ENCODE measurements at places on chromosomes 1 and 21.

DNA sequence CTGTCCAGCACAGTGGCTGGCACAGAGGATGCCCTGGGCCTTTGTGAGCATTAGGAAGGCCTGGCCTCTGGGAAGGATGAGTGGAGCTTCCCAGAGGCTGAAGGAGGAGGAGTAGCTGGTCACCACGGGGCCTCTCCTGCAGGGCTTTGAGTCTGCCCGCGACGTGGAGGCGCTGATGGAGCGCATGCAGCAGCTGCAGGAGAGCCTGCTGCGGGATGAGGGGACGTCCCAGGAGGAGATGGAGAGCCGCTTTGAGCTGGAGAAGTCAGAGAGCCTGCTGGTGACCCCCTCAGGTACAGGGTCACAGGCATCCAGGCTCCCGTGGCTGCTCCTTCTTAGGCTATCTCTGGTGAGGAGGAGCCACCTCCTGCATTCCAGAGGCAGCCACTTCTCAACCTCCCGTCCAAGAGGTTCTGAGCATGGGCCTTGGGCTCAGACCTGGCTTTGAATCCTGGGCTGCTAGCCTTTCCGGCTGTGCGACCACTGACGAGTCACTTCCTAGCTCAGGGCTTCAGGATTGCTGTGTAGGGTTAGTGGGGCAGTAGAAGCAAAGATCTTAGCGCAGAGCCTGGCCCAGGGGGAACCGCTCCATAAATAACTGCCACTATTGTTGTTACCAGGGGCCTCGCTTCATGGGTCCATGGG lies 14.0 kb downstream of the SESN2 start:
- DNase-seq: no peak

GRCh38 chr1:33563699-33564098 lies 91.3 kb downstream of the ZSCAN20 start:
- DNase-seq: no peak

GRCh38 chr1:42266253-42267135 lies 68.5 kb downstream of the FOXJ3 start:
- DNase-seq: no peak

- no peak for DNase-seq
Measured at GRCh38 chr21:29627905-29628304, 311.9 kb downstream of the GRIK1 start.

- no peak for DNase-seq
Measured at GRCh38 chr1:226979517-226980121, 39.5 kb downstream of the COQ8A start.
